Activated gamma-delta T cell (primary cell): ENCODE measurements at places on chromosomes 13 and 19.

GRCh38 chr19:18832306-18833140, 764 bp downstream of the UPF1 start:
- DNase-seq: no peak

GRCh38 chr13:44117351-44117750, 237.6 kb downstream of the LACC1 start:
- DNase-seq: no peak

GRCh38 chr19:28396287-28396831, 816.6 kb downstream of the UQCRFS1 start:
- DNase-seq: no peak

GRCh38 chr19:14410091-14411051, 8.8 kb downstream of the DDX39A start:
- DNase-seq: peak; percentile 54

DNA sequence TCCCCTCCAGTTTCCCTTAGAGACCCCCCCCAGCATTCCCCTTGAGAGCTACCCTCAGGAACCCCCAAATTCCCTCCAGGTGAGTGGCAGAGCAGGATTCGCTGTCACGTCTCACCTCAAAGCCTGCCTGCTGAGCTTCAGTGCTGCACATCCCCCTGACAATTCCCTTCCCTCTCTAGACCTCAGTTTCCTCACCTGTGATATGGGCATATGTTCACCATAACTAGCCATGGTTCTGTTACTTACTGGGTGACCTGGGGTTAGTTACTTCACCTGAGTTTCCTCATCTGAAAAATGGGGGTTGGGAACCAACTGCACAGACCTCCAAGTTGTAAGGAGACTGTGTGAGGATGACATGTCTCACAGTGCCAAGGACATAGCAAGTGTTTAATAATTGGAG, 75.5 kb downstream of the RYR1 start:
- no peak for DNase-seq

- DNase-seq: no peak
Observed at GRCh38 chr13:52760077-52760476, 20.5 kb upstream of the CNMD start.

- DNase-seq: no peak
Observed at GRCh38 chr13:22793598-22794134, 387.1 kb upstream of the SGCG start.

DNA sequence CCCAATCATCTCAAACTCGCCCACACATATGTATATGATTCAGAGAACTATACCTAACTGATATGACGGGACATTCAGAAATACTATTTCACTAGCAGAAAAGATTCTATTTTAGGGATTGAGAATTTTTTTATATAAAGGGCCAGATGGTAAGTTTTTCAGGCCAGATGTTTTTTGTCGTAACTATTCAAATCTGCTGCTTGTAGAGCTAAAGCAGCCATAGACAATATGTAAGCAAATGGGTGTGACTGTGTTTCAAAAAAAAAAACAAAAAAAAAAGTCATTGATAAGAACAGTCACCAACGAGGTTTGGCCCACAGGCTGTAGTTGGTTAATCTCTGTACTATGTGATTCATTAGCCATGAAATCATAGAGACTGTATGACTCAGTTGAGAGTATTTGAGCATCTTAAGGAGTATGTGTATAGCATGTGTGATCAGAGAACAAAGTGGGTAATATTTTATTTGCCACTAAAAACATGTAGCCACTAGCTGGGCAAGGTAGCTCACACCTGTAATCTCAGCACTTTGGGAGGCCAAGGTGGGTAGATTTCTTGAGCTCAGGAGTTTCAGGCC, 2724.7 kb downstream of the PCDH9 start:
- no peak for DNase-seq

GRCh38 chr19:966485-967088, 17.6 kb upstream of the WDR18 start:
- DNase-seq: no peak

DNA sequence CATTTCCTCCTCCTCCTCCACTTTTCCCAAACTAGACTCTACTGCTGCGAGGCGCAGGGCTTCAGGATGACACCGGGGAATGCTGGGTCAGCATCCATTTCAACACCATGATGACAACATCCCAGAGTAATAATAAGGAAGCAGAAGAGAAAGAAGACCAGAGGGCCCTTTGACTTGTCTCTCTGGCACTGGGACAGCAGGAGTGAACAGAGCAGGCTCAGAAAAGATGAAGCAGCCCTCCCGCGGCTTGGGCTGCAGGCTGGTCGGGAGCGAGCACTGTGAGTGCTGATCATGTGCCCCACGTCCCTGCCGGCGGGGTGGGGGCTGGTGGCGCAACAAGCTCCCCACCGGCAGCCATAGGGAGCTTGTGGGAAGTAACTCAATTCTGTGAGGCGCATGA, 30.5 kb downstream of the RANBP3 start:
- DNase-seq: no peak
